ENCODE measurements at places on chromosomes 2 and 18.

GRCh38 chr2:177669625-177670330, 277.2 kb downstream of the AGPS start:
- no peak for DNase-seq

DNA sequence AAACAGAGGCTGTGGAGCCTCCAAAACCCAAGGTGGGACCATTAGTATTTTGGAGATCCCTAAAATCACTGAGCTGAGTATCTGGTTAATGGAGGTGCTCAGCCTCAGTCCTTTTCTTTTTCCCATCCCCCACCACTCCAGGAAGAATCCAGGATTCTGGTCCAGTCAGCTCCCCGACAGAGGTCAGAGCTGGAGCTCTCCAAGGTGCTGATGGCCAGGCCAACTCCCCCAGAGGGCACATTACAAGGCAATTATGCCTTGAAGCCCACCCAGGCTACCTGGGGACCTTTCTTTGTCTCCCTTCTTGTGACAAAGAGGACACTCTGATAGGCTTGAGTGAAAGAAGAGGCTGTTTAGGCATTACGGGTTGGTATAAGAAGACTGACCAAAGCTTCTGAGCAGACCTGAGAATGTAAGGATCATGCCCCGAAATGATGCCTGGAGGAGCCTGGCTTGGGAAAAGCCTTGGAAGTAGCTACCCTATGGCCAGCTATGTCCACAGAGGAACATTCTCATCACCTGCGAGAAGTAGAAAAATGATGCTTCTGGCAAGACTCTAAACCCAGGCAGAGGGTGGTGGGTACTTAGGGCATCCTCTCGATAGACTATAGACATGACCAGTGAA, 102.5 kb upstream of the LDAH start:
- DNase-seq: no peak

- no peak for DNase-seq
Observed at GRCh38 chr2:27870724-27871123, 19.5 kb downstream of the RBKS start.

DNA sequence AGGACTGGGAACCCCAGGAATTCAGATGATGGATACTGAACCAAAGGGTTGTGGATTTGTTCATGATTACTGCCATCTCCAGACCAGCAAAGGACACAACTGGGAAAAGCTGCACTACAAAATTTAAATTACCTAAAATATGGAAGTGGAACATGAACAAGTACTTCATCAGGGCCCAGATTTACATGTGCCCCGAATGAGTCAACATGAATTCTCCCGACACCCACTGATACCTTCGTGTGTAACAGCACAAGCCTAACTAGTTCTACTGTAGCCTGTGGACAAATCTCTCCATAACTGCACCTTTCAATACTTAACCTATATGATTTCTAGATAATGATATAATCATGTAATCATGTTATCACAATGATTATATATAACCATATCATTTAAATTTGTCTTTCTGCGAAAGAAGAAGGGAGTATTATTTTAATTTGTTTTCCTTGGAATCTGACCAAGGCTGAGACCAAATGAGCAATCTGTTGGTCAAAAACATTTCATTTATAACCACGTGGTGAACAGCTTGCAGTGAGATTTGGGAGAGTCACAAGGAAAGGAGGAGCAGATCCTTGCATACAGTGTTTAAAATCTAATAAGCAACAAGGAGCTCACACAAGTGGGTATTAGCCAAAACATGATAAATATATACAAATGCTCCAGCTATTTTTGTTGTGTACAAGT, 70.5 kb downstream of the CACNB4 start:
- DNase-seq: no peak

- DNase-seq: no peak
Observed at GRCh38 chr2:174856447-174856846, 92.2 kb upstream of the CHRNA1 start.

DNA sequence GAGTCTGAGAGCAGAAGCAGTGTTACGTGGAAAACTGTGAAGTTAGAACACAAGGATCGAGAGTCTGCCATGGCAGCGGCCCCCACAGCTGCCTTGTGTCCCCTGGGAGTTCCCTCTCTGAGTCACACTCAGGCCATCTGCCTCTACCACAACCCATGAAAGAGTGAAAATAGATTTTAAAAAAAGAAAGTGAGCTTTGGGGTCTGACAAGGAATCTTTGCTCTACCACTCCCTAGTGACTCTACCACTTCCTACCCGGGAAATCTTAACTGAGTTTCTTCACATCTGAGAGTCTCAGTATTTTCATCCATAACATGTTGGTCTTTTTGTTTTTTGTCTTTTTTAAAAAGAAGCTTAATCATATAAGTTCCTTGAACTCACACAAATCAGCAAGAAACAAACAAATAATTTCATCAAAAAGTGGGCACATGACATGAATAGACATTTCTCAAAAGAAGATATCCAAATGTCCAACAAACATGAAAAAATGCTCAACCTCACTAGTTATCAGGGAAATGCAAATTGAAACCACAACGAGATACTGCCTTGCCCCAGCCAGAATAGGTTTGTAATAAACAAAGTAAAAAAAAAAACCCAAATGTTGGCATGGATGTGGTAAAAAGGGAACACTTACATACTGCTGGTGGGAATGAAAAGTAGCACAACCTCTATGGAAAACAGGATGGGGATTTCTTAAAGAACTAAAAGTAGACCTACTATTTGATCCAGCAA, 2.4 kb upstream of the MSGN1 start:
- no peak for DNase-seq

GRCh38 chr2:169778446-169778845, 20.2 kb upstream of the SSB start:
- no peak for DNase-seq

- DNase-seq: no peak
Observed at GRCh38 chr2:112585400-112585799, 991 bp downstream of the CHCHD5 start.

DNA sequence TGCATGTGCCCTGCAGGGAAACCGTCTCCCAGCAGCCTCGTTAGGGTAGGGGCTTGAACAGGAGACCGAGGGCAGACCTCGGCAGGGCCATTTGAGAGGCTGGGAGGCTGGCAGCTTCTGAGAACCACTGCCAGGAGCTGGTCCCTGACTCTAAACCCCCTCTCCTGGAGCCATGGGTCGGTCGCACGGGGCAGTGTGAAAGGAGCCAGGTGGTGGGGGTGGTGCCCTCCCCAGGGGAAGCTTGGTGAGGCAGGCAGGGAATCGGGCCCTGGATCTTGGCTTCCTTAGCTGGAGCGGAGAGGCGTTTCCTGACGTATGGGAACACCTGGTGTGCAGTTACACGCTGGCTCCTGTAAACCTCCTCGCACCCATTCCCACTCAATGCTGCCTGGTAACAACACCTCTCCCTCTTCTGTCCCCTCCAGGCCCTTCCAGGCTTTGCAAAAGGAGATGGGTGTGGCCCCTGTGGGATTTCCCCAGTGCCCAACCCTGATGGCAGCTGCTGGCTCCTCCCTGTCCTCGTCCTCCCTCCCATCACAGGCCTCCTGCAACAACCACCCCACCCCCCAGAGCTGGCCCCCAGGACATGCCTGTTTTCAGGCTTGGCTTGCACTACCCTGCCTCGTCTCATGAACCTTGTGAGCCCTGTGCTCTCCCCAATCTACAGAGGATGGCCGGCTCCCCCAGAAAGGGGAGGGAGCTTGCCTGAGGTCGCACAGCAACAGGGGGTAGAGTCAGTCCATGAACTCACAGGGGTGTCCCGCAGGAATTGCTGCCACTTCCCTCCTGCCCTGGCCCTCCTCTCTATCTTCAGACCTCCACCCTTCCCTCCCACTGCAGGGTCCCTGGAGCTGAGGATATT, 24.4 kb downstream of the ADRA2B start:
- no peak for DNase-seq

GRCh38 chr2:105442721-105443120, 43.9 kb upstream of the FHL2 start:
- DNase-seq: no peak

DNA sequence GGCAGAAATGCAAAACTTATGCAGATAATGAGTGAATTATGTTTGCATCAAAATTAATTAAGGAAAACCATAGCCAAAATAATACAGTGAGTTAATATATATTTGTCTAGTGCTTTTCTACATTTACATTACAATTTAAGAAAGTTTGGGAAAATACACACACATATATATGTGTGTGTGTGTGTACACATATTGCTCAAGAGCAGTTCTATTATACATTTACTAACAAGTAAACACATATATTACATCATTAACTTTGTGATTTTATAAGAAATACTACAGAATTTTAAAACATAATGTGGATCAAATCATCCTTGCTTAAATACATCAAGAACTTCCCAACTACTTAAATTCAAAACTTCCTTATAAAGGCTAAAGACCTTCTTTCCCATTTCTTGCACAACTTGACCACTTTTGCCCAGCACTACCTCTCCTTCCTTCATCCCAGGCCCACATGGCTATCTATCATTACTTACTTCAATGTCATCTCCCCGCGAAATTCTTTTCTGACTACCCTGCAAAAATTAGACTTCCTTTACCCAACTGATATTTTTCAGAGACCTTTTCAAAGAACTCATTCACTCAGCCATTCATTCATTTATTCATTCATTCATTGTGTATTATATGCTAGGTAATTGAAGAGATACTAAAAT, 68.4 kb downstream of the COL5A2 start:
- DNase-seq: no peak

DNA sequence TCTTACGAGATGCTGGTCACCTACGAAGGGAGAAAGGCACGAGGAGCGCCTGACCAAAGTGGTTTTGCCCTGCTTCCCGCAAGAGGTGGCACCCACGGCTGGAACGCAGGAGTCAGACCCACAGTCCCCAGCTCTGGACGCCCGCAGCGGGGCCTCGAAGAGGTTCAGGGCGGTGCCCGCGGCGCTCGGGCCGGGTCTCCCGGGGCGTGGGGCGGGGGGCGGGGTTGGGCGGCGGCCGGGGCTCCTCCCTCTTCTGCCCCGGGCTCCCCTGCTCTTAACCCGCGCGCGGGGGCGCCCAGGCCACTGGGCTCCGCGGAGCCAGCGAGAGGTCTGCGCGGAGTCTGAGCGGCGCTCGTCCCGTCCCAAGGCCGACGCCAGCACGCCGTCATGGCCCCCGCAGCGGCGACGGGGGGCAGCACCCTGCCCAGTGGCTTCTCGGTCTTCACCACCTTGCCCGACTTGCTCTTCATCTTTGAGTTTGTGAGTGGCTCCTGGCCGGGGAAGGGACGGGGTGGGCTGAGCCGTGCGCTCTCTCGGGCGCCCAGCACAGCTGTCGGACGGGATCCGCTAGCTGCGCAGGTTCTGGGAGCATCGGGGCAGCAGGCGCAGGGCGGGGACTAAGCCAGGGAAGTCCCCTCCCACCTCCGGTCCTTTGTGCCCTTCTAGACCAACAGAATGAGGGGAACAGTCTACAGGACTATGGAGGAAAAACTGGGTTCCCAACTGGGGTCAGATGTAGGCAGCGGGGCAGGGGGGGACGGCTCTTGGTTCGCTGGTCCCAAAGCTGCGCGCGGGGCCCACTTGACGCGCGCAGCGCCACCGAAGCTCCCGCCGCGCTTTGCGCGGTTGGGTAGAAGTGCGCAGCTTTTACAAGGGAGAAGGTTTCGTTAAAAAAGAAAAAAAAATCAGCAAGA, at the start of gene MAL:
Gene MAL, plus strand, starts transcription at position 303 of the 914 bp plus-strand sequence. Its CDS starts 85 bp downstream, at position 388.
- DNase-seq: peak; percentile 66

GRCh38 chr2:99079226-99079625, 62.3 kb upstream of the C2orf15 start:
- DNase-seq: no peak

GRCh38 chr18:11654736-11655605, 34.1 kb upstream of the GNAL start:
- no peak for DNase-seq

DNA sequence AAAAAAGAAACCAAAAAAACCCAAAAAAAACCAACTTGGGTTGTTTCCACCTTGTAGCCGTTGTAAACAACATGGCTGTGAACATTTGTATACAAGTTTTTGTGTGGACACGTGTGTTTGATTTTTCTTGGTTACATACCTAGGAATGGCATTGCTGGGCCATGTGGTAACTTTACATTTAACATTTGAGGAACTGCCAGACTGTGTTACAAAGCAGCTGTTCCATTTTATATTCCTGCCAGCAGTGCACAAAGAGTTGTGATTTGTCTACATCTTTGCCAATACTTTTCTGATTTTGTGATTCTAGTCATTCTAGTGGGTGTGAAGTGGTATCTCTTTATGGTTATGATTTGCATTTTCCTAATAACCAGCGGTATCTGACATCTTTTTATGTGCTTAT, 22.5 kb downstream of the LPIN1 start:
- DNase-seq: no peak

DNA sequence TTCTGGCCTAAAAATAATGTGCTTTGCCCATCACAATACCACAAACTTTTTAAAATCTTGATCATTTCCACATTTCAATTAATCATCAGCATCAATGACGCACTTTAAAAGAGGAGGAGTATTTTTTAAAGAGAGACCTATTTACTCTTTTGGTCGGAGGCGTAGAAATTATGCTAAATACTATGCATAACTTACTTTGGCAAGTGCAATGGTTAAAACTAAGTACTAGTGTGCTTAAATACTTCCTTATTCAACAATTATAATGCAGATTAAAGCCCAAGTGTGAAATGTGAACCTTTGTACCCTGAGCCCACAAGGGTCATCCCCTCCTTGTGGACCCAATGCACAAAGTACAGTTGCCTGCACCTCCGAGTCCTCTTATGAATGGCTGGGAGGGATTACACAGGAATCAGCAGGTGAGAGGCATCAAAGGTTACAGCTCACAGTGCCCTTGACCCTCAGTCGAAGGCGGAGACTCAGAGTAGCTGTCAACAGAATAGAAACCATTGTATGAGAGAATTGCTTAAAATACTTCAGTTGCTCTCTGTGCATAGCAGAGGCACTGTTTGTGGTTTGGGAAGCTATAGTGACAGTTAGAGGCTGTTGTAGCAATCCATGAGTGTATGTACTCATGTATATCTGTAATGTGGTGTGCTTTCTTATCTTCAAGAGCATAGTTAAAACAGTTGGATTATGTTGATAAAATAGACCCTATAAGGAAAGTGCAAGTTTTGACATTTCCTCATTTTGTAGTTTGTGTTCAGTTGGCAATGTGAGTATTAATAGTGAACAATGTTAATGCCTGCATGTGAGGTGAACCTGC, 151.7 kb upstream of the ITGA4 start:
- DNase-seq: peak; percentile 57
